ENCODE measurements at places on chromosomes 6 and 20. TPM values are rescaled to one million over a fixed set of nuclear protein-coding genes. Genes with fewer than 3 reads are reported as not detected.

The ADIG gene
- polyA plus RNA-seq = not detected

The ENPP1 gene
- polyA plus RNA-seq = 34.2 TPM

The UFL1 gene
- polyA plus RNA-seq = 22.0 TPM

The MLN gene
- polyA plus RNA-seq = not detected

The RPL10A gene
- polyA plus RNA-seq = 366 TPM

The CST5 gene
- polyA plus RNA-seq = not detected

The MLIP gene
- polyA plus RNA-seq = not detected

The ARMH2 gene
- polyA plus RNA-seq = not detected

The RHAG gene
- polyA plus RNA-seq = not detected

The NMBR gene
- polyA plus RNA-seq = not detected

The GGTLC1 gene
- polyA plus RNA-seq = not detected

The EPB41L1 gene
- 15.4 TPM for polyA plus RNA-seq

The IP6K3 gene
- polyA plus RNA-seq = 0.08 TPM

The PAX1 gene
- not detected for polyA plus RNA-seq

The PIGU gene
- polyA plus RNA-seq = 21.2 TPM

The SLC22A1 gene
- not detected for polyA plus RNA-seq

The HSD17B8 gene
- polyA plus RNA-seq = 5.6 TPM

The ANGPT4 gene
- polyA plus RNA-seq = not detected

The SPEF1 gene
- polyA plus RNA-seq = not detected

The TBX18 gene
- polyA plus RNA-seq = 5.1 TPM

The KCNQ5 gene
- polyA plus RNA-seq = 5.7 TPM

The GRM1 gene
- not detected for polyA plus RNA-seq

The APMAP gene
- polyA plus RNA-seq = 123 TPM

The LY6G6D gene
- polyA plus RNA-seq = not detected

The MCM3 gene
- polyA plus RNA-seq = 29.8 TPM

The OR2H2 gene
- not detected for polyA plus RNA-seq

The C4B gene
- polyA plus RNA-seq = 2.6 TPM

The ARG1 gene
- polyA plus RNA-seq = not detected

The MEP1A gene
- not detected for polyA plus RNA-seq

The RAD21L1 gene
- polyA plus RNA-seq = 0.16 TPM

The DDX43 gene
- 0.51 TPM for polyA plus RNA-seq

The ASIP gene
- polyA plus RNA-seq = not detected

The CEP250 gene
- polyA plus RNA-seq = 21.7 TPM

The CDSN gene
- polyA plus RNA-seq = not detected

The TCF15 gene
- not detected for polyA plus RNA-seq

The CRISP3 gene
- polyA plus RNA-seq = not detected

The COX4I2 gene
- polyA plus RNA-seq = not detected

The NOX3 gene
- polyA plus RNA-seq = not detected

The SEMG1 gene
- not detected for polyA plus RNA-seq

The MOG gene
- polyA plus RNA-seq = not detected

The ULBP2 gene
- polyA plus RNA-seq = 30.1 TPM

The MUCL3 gene
- polyA plus RNA-seq = not detected

The GTSF1L gene
- polyA plus RNA-seq = not detected

The UBE2V1 gene
- 186 TPM for polyA plus RNA-seq

The LBP gene
- not detected for polyA plus RNA-seq

The TMEM200A gene
- 44.5 TPM for polyA plus RNA-seq

The SLC16A10 gene
- polyA plus RNA-seq = not detected

The REM1 gene
- not detected for polyA plus RNA-seq

The HLA-DRB5 gene
- polyA plus RNA-seq = 0.19 TPM

The RING1 gene
- 11.3 TPM for polyA plus RNA-seq

The MAFB gene
- polyA plus RNA-seq = 3.8 TPM

The C6orf141 gene
- polyA plus RNA-seq = not detected

The KIF6 gene
- polyA plus RNA-seq = 0.87 TPM

The PGK2 gene
- not detected for polyA plus RNA-seq

The PNLDC1 gene
- not detected for polyA plus RNA-seq

The TP53TG5 gene
- polyA plus RNA-seq = 0.55 TPM

Measured in GM23248 (cell line).